ENCODE measurements at places on chromosomes 2 and 18. TPM values are rescaled to one million over a fixed set of nuclear protein-coding genes. Genes with fewer than 3 reads are reported as not detected.

Gene NABP1
- 4.9 TPM for total RNA-seq

Gene ADRA2B
- total RNA-seq, result not detected

GRCh38 chr2:1586251-1586922 is 157.9 kb downstream of the PXDN start:
- no peak for ATAC-seq

GRCh38 chr2:224429441-224429810 is 27.5 kb upstream of the FAM124B start:
- no peak for ATAC-seq

DNA sequence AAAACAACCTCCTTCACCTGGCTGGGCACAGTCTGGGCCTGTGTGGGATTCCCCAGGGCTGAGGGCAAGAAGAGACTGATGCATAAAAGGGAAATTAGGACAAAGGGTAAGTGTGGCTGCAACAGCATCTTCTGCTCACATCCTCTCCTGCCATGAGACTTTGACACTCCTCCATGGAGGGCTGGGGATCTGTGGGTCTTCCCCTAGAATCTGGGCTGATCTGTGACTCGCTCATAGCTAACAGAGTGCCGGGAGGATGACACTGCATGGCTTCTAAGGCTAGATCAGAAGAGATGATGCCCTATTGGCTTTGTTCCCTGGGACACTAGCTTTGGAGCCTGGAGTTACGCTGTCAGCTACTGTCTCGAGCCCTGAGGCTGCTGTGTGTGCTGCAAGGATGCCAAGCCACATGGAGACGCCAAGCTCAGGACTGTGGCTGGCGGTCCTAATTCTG is 24.3 kb downstream of the MOCOS start:
- ATAC-seq, result no peak

DNA sequence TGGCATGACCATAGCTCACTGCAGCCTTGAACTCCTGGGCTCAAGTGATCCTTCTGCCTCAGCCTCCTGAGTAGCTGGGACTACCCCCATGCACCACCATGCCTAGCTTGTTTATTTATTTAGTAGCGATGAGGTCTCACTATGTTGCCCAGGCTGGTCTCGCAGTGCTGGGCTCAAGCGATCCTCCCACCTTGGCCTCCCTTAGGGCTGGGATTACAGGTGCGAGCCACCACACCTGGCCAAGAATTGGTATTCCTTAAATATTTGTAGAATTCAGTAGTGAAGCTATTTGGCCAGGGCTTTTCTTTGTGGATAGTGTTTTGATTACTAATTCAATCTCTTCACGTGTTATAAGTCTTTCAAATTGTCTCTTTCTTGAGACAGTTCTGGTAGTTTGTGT is 56.0 kb downstream of the ODC1 start:
- no peak for ATAC-seq

GRCh38 chr2:217326238-217327022 is 466.6 kb upstream of the TNP1 start:
- no peak for ATAC-seq

Data from motor neuron (in vitro differentiated cells).